Activated naive CD4-positive, alpha-beta T cell treated with Interleukin-2 at 50 U/mL for 16 hours (primary cell): ENCODE measurements at places on chromosomes 3 and 15.
A peak's percentile ranks its signal among the peaks of the same experiment; 100 is the strongest.

GRCh38 chr15:40424483-40425115, 16.2 kb upstream of the BAHD1 start:
- no peak for DNase-seq

- DNase-seq = no peak
Measured at GRCh38 chr3:53807117-53807810, 39.0 kb downstream of the CHDH start.

DNA sequence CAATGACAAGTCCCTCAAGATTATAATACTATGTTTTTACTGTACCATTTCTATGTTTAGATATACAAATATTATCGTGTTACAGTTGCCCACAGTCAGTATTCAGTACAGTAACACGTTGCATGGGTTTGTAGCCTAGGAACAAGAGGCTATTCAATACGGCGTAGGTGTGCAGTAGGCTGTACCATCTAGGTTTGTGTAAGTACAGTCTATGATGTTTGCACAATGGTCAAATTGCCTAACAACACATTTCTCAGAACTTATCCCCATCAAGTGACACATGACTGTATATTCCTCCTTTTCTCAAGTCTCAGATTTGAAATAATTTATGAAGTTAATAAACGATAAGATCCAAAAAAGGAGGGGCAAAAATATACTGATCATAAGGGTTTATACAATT, 21.7 kb downstream of the ZDHHC3 start:
- no peak for DNase-seq

- no peak for DNase-seq
Measured at GRCh38 chr3:12601072-12601471, 44.2 kb downstream of the MKRN2 start.

- DNase-seq = no peak
Measured at GRCh38 chr15:38795471-38796245, 231.0 kb upstream of the RASGRP1 start.

- no peak for DNase-seq
Measured at GRCh38 chr15:64163659-64164362, 989 bp upstream of the PPIB start.

- no peak for DNase-seq
Measured at GRCh38 chr3:51945926-51946705, 4.0 kb downstream of the PARP3 start.

GRCh38 chr15:66946578-66947164, 118.7 kb upstream of the SMAD3 start:
- DNase-seq = peak; percentile 74

- DNase-seq = no peak
Measured at GRCh38 chr3:60552581-60552980, 698.7 kb downstream of the FHIT start.

- DNase-seq = no peak
Measured at GRCh38 chr3:181330257-181330656, 340.7 kb upstream of the DNAJC19 start.

GRCh38 chr15:87687523-87687870, 569.0 kb downstream of the NTRK3 start:
- no peak for DNase-seq

GRCh38 chr15:89670971-89671560, 8.1 kb downstream of the PLIN1 start:
- no peak for DNase-seq

GRCh38 chr3:87145553-87145952, 81.6 kb upstream of the CHMP2B start:
- no peak for DNase-seq

DNA sequence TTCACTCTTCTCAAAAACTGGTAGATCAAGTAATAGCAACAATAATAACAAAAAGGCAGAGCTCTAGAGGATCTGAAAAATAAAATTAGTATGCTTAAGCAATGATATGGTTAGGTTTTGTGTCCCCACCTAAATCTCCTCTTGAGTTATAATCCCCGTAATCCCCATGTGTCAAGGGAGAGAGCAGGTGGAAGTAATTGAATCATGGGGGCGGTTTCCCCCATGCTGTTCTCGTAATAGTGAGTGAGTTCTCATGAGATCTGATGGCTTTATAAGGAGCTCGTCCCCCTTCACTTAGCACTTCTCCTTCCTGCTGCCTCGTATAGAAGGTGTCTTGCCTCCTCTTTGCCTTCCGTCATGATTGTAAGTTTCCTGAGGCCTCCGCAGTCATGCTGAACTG, 60.2 kb upstream of the ABHD2 start:
- DNase-seq = no peak

DNA sequence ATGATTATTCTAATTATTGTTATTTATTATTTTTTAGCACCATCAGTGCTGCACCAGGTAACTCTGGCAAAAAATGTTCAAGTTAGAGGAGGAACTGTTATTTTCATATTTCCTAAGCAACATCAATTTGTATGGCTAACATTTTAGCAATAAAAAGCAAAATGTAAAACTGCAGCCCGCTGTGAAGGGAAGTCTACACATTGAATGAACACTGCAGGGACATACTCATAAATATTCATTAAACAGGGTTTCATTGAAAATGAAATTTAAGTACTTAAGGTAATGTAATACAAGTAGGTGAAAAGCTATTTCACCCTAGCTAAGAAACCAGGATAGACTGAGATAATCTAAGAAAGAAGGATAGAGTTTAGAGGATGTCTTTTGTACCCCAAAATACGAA, 532.7 kb downstream of the NLGN1 start:
- DNase-seq = no peak

DNA sequence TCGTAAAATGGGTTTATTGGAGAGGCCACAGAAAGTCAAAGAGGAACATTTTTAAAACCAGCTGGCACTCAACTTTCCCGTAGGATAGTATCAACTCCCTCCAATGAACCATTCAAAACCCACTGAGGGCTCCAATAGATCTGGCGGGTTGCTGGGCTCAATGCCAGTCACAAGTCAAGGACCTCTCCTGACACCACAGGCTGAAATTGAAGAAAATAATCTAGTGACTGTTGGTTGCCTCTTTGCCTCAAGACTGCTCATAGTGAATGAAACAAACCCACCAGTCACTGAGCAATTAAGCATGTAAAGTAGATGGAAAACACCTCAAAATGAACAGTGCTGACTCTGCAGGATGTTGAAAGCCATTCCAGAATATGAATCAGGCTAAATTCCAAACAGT, 500.6 kb upstream of the AGTR1 start:
- DNase-seq = no peak

DNA sequence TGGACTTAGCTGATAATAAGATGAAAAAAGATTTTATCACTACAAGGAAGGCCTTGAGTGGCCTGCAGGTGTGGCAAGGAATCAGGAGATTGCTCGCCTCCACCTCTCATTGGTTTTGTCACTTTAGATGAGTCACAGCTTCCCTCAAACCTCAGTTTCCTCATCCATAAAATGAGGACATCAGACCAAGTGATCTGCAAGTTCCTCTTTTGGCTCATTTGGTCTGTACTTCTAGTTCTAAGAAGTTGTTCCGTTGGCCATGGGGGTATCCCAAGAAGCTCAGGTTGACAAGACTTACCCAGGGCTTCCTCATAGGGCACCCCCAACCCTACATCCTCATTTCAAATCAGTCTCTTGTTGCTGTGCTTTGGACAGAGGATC, 254.1 kb downstream of the UACA start:
- DNase-seq = no peak

GRCh38 chr3:87900061-87900460, 158.7 kb downstream of the CGGBP1 start:
- DNase-seq = no peak

GRCh38 chr3:142890592-142890991, 1.7 kb upstream of the PCOLCE2 start:
- DNase-seq = no peak

GRCh38 chr15:88615303-88616107, 5.6 kb upstream of the AEN start:
- DNase-seq = no peak

DNA sequence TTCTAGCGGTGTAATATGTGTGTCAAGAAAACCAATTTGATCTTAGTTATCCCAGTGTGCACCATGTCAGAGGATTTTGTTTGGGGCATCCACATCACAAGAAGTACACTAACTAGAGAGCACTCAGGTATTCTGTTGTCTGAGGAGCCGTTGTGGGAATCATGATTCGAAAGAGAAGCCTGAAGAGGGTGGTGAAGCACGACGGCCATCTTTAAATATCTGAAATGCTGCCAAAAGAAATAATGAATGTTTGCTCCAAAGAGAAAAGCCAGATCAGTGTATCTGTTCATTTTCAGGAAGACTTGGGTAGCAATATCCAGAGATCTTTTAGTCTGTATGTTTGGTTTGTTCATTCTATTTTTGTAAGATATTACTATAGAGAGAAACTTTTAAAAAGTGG, 180.7 kb downstream of the KLHL25 start:
- no peak for DNase-seq

DNA sequence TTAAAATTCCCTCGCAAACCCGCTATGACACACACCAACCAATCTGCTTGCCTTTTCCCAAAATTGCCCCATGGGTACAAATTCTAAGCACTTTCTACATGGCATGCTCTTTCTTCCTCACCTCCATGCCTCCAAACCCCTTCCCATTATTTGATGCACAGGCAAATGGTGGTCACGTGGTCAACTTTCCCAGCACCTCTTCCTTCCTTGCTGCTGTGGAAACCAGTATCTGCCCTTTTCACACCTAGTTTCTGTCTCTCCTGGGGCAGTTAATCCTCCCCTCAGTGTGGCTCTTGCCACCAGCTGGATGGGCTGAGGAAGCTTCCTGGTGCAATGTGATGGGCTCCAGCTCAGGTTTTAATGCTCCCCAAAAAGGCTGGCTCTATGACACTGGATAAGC, 38.4 kb upstream of the ST8SIA2 start:
- no peak for DNase-seq

GRCh38 chr3:194705761-194706160, 20.1 kb downstream of the FAM43A start:
- DNase-seq = no peak

- DNase-seq = no peak
Measured at GRCh38 chr3:134860141-134860540, 65.1 kb downstream of the EPHB1 start.

DNA sequence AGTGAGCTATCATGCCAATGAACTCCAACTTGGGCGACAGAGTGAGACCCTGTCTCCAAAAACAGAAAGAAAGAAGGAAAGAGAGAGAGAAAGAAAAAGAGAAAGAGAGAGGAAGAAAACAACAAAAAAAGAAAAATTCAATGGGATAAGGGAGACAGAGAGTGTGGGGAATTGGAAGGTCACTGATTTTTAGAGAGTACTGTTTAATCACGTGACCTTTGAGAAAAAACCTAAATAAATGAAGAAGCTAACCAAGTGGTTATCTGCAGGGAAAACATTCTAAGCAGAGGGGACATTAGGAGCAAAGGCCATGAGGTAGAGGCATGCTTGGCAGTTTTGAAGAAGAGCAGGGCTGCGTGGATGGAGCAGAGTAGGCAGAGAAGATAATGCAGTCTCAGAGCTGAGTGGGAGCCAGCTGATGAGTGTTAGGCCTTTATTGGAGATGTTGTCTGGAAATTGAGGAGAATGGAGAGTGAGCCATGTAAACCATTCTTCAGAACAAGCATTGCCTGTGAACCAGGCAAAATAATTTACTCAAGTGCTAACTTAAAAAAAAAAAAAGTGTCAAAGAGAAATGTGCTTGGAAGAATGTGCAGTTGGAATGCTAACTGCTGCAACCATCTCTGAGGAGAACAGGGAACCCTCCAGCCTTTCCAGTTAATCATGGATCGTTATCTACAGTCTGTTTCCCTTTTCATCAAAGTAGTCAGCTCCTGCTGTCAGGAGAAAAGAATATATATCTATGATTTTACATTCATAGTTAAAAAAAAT, 377.3 kb upstream of the SEMA6D start:
- DNase-seq = no peak

- no peak for DNase-seq
Measured at GRCh38 chr3:47414666-47415587, 34.1 kb downstream of the PTPN23 start.

- DNase-seq = no peak
Measured at GRCh38 chr15:25724899-25725298, 138.2 kb downstream of the ATP10A start.

GRCh38 chr3:194738254-194739093, 52.8 kb downstream of the FAM43A start:
- DNase-seq = no peak

GRCh38 chr15:90956274-90957030, 1.8 kb downstream of the RCCD1 start:
- DNase-seq = peak; percentile 65

DNA sequence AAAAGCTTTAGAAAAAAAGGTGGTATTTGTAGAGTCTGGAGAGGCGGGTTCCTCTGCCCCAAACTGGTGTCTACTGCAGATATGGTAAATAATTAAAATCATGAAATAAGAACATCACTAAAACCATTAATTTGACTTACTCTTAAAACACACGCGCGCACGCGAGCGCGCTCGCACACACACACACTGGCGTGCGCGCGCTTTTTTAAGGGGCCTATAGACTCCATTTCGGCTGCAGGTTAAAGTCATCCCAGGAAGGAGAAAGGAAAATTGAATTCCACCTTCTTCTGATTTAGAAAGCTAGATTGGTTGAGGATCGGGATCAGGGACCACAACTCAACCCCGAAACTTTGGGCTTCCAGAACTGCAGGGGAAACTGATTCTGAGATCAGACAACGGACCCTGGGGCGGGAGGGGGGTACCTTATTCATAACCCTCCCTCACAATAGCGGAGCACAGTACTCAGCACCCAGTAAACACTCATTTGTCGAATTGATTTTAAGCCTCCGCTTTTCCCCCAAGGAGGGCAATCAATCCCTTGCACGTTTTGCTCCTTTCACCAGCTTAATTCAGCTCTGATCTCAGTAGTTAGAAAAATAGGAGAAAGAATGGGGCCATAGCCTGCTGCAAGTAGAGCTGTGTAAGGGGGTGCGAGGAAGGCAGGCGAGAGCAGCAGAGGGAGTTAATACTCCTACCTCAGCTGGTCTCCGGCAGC, 509 bp upstream of the LRRC3B start:
- DNase-seq = no peak

DNA sequence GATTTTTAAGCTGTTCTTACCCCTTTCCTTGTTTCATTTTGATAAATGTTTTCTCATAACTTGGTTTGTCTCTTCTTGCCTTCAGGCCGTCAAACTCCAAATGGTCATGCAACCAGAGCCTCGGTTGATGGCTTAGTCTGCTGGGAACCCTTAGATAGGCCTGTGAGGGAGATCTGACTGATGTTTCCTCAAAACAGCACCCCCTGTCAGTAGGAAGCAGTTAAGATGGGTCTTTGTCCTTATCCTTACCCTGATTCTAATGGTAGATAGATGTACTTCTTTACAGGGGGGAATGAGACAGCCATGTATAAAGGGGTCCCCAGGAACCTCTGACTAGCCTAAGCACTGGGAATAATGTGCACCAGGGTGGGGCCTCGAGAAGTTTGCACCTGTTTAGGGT, 16.3 kb upstream of the OR5H1 start:
- DNase-seq = no peak

- DNase-seq = no peak
Measured at GRCh38 chr3:120693439-120694171, 11.6 kb upstream of the HGD start.

GRCh38 chr3:2851361-2851760, 258.8 kb downstream of the IL5RA start:
- DNase-seq = no peak

GRCh38 chr3:10299679-10300078, 6.9 kb upstream of the GHRL start:
- no peak for DNase-seq
